Suppressor macrophage treated with lipopolysaccharide for 4 hours (primary cell): ENCODE measurements at places on chromosomes 2 and 18.

DNA sequence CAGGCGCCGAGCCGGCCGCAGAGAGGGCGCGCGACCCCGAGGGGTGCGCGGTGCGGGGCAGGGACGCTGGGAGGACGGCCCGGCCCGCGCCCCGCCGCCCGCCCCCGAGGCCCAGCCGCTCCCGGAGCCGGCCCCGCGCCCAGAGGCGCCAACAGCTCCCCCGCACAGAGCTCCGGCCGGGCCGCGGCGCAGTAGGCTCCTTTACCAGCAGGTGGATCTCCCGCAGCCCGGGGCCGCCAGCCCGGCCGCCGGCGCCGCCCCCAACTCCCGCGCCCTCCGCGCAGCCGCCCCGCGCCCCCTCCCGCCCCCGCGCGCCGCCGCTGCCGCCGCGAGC, 258 bp downstream of the MGAT4A start:
- DNase-seq, result peak; percentile 67

DNA sequence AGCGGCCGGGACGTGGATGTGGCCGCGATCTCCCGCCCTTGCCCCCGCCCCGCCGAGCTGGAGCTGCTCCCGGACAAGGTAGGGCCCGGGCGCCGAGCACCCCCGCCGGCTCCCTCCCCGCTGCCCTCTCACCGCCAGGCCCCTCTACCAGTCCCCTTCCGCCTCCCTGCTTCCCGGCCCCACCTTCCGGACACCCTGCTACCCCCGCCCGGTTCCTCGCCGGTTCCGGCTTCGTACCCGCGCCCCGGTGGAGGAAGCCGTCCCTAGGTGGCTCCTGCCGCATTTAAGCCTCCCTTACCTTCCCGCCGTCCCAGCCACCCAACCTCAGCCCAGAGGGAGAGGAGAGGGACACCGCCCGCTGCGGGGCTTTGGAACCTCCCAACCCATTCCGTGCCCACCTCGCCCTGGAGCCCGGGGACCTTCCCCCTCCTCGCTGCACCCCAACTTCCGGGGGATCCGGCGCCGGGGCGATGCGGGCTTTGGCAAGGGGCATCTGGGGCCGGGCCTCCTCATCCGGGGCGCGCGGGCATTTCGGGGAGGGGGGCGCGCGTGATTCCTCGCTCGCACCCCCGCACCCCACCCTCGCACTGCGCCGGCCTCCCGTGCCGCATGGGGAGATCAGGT, 475 bp downstream of the B3GNT2 start:
- DNase-seq, result peak; percentile 52

DNA sequence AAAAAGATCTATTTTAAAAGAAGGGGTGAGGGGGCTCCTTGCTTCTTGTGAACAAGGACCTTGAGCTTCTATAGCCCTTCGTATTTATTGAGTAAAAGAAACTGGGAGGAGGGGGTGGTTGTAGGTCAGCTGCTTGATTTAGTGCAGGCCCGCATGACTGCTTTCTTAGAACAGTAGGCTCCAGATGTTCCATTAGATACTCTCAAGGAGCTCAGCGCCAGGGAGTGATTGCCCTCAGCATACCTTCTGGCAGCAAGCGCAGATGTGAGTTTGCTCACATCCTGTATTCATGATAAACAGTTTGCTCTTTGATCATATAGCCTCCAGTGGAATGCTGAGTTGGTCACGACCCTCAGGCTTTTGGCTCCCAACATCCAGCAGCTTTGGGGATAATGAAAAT, 108.9 kb upstream of the XPO1 start:
- no peak for DNase-seq

GRCh38 chr2:34012715-34013302, 413.7 kb upstream of the FAM98A start:
- peak; percentile 18 for DNase-seq

- DNase-seq, result no peak
Measured at GRCh38 chr2:67948506-67948905, 114.3 kb downstream of the C1D start.

DNA sequence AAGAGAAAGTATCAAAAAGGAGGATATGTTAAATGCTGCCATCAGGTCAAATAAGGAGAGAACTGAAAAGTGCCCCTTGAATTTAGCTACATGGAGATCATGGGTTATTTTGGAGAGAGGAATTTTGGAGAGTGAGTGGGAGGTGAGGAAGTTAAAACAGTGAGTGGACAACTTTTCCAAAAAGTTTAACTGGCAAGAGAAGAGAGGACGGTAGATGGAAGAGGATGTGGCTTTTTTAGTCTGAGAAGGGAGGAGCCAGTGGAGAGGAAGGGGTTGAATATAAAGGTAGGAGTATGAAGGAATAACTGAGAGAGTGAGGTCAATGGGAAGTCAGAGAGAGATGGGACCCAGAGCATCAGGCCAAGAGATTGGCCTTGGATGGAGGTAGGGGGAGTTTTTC, 62.5 kb upstream of the NFE2L2 start:
- DNase-seq, result peak; percentile 16

DNA sequence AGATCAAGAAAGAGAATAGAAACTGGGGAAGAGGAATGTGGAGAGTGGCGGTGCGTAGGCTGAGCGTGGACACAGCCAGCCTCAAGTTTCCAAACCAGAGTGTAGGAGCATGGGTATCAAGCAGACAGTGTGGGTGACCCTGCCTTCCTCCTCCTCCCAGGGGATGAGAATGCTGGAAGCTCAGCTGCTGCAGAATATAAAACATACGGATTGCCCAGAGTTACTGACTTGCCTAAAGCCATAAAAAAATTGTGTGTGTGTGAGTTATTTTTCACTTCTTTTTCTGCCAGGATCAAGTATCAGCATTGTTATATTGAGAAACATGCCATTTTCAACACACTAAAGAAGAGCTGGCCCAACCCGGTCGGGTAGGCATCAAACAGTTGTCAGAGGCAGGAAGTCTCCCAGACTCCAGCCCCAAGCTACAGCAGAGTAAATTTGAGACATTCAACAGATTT, 333.3 kb upstream of the ACVR2A start:
- peak; percentile 35 for DNase-seq

- DNase-seq, result no peak
Measured at GRCh38 chr18:50310080-50310479, 22.6 kb upstream of the CXXC1 start.

GRCh38 chr2:64859312-64860212, 129.6 kb upstream of the SLC1A4 start:
- peak; percentile 84 for DNase-seq

DNA sequence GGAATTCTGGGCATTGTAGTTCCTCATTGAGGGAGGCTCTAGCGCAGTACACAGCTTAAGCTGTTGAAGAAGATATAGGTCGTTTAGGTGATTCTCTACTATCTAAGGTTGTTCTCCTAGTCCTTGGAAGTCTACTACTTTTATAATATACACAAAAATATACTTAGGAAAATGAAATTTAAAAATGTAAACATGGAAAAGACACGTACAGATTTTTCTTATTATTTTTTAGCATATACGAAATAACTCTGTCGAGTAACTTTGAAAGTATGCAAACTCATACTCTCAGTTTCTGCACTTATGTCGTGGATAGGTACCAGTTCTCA, 272 bp upstream of the FASTKD1 start:
- no peak for DNase-seq
